ENCODE measurements at places on chromosomes 1 and 21.

- DNase-seq: no peak
Observed at GRCh38 chr1:81549588-81550127, 251.1 kb upstream of the ADGRL2 start.

DNA sequence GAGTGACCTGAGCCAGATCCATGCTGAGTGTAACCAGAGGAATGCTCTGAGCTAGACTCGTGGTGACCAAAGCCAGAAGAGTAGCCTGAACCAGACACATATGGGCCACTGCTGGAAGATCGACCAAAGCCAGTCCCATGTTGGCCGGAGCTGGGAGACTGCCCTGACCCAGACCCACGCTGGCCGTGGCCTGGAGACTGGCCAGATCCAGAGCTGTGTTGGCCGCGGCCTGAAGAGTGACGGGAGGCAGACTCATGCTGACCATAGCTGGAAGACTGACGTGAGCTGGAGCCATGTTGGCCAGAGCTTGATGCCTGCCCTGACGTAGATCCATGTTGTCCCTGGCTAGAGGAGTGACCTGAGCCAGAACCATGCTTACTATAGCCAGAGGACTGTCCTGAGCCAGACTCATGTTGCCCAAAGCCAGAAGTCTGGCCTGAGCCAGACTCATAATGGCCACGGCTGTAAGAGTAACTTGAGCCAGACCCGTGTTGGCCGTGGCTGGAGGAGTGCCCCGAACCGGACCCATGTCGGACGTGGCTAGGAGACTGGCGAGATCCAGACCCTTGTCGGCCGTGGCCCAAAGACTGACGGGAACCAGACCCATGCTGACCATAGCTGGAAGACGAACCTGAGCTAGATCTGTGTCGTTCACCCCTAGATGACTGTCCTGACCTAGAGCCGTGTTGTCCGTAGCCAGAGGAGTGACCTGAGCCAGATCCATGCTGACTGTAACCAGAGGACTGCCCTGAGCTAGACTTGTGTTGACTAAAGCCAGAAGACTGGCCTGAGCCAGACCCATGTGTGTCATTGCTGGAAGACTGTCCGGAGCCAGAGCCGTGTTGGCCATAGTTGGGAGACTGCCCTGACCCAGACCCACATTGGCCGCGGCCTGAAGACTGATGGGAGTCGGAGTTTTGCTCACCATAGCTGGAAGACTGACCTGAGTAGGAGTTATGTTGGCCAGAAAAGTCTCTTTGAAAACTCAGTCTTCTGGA is 3.5 kb downstream of the HRNR start:
- no peak for DNase-seq

DNA sequence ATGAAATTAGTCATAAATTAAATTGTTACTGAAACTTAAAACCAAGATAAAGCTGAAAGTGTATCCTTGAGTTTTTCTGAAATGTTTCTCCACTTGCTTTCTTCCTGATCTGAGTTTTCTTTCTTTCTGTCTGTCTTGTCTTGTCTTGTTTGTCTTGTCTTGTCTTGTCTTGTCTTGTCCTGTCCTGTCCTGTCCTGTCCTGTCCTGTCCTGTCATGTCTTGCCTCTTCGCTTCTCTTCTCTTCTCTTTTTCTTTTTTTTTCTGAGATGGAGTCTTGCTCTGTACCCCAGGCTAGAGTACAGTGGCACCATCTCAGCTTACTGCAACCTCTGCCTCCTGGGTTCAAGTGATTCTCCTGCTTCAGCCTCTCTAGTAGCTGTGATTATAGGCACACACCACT is 73.7 kb downstream of the ADGRL2 start:
- DNase-seq: no peak

DNA sequence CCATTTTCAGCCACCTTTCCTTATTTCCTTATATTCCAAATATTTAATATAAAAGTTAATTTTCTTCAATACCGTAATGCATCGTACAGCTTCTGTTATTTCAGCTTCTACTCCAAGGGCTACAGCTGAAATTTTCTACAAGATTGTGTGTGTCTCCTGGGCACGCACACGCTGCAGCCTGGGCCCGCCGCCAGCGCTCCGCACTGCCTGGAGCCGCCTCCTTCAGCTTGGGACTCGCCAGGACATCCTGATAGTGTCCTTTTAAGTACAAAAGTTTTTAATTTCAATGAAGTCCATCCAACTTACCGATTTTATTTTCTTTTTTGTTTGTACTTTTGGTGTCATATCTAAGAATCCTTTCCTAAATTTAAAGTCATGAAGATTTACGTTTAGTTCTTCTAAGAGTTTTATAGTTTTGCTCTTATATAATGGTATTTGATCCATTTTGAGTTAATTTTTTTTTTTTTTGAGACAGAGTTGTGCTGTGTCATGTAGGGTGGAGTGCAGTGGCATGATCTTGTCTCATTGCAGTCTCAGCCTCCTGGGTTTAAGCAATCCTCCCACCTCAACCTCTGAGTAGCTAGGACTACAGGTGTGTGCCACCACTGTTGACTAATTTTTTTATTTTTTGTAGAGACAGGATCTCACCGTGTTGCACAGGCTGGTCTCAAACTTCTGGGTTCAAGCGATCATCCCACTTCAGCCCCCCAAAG is 82.8 kb downstream of the AXDND1 start:
- no peak for DNase-seq

GRCh38 chr1:43861988-43862735 is 71.4 kb upstream of the ARTN start:
- no peak for DNase-seq

DNA sequence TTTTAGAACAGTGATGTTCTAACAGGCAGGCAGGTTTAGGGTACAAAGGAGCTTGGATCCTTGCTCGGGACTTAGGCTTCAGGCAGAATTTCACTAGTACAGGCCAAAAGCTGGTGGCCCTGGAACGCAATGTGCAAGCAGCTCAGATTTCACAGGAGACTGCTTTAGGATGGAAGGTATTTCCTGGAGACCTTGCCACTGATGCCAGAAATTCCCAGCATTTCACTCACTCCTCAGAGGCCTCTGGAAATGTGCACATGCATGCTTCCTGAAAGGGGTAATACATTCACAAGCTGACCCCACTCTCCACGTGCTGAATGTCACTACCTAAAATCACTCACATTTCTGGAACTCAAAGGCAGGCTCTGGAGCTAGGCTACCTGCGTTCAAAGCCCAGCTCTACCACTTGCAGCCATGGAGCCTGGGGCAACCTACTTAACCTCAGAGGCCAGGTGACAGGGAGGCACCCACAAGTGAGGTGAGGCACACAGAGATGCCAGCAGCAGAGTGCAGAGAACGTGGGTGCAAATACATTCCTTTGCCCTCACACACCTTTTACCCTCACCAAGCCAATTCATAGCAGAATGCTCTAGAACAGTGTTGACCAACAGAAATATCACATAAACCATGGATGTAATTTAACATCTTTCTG is 56.5 kb downstream of the CDC7 start:
- peak; percentile 62 for DNase-seq

GRCh38 chr1:116478621-116479020 is 92.2 kb downstream of the CD58 start:
- DNase-seq: no peak

DNA sequence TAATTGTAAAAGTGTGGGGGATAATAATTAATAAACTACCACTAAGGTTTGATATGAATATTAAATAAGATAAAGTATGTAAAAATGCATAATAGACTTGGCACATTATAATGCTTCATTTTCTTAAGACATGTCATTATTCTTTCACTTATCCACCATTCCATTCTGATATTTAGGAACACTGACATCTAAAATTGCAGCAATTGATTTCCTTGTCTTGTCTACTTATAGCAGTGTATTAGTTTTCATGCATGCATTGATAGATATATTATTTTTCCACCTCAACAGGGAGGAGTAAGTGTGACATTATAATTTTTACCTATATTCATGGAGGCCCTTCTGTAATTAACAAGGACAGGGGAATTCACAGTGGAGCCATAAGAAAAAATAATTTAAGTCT is 41.6 kb upstream of the RGS4 start:
- DNase-seq: no peak

DNA sequence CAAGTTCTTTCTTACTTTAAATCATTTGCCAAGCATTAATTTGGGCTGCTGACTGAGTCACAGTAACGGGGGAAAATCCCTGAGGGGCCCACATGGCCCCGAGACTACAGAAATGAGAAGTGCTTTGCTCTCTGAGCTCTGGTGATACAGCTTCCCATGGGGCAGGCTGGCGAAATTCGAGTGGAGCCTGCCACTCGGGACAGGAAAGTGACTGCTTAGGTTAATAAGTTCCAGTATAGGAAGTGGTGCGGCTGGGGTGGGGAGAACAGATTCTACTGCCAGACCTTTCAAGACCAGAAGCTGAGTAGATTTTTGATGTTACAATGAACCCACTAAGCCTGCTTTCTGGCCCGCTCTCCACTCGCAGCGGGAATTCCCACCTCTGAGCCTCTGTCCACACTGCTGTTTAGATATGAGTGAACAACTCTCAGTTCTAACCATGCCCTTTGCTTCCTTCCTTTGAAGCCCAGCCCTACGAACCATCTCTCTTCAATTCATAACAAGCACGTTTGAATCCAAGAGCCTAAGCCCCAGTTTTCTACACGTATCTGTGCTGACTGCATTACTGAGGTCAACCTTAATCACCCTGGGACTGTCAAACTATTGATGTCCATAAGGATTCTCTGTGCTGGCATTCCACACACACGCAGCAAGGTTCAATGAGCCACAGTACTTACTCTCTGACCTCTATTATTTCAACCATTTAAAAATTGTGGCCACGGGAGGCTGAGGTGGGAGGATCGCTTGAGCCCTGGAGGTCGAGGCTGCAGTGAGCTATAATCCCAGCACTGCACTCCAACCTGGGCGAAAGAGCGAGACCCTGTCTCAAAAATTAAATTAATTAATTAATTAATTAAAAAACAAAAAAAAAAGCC is 9.6 kb downstream of the ZBTB17 start:
- DNase-seq: no peak

DNA sequence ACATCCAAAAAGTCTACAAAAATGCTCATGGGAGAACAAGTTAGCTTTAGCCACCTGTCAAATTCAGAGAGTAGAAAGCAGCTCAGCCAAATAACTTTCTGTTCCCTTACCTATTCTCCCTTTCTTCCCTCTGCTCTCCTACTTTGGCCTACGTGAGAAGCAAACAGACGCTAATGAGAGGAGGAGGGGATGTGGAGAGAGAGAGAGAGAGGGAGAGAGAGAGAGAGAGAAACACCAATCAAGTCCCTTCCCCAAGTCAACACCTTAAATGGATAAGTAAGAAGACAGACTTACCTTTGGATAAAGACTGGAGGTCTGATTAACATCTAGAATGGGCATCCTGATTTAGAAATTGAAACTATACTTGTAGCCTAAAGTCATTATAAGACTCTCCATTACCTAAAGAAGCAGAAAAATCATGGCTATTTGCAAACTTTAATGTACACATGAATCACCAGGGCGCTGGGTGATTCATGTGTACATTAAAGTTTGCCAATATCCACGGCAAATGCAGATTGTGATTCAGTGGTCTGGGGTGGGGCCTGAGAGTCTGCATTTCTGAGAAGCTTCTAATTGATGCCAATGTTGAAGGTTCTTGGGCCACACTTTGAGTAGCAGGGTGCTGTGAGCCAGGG is 13.1 kb upstream of the DUSP12 start:
- no peak for DNase-seq

DNA sequence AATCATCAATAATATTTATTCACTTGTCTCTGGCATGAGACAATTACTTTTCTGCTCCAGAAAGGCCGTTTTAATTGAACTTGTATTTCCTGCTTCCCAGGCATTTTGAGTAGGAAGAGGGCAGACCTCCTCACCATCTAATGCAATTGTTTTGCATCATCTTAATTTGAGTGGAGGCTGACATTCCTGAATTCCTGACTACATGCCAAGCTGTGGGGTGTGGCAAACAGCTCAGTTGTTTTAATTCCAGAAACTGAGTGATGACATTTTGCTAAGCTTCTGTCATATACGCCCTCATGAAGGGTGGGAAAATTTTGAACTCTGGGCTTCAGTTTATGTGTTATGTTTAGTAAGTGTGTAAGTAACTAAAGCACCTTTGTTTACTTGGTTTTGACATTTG is 125.4 kb upstream of the USP25 start:
- DNase-seq: peak; percentile 65

DNA sequence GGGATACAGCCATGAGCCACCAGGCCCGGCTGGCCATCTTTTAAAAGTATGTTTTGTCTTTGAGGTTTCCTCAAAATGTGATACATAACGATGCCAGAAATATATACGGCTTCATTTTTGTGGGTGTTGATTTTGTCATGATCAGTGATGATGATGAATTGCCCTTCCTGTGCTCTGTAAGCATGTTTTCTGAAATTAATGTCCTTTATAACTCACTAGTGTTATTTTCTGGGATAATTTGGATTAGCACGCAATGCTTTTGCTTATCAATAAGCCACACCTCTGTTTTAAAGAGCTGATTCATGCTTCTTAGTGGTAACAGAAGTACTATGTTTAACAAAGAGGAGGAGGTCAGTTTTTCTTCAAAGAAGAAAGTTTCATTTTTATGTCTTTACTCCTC is 25.6 kb downstream of the PHACTR4 start:
- DNase-seq: no peak

GRCh38 chr1:212009561-212009960 is 25.8 kb downstream of the INTS7 start:
- no peak for DNase-seq
